Cortex of kidney (tissue), 1 donor: ENCODE measurements at places on chromosomes 6 and 20.

- DNase-seq, result no peak
Measured at GRCh38 chr6:138336221-138336620, 41.5 kb upstream of the SMIM28 start.

- no peak for DNase-seq
Measured at GRCh38 chr20:47352332-47353238, 3.9 kb downstream of the ZMYND8 start.

- no peak for DNase-seq
Measured at GRCh38 chr20:45019762-45020123, 53.4 kb downstream of the STK4 start.

DNA sequence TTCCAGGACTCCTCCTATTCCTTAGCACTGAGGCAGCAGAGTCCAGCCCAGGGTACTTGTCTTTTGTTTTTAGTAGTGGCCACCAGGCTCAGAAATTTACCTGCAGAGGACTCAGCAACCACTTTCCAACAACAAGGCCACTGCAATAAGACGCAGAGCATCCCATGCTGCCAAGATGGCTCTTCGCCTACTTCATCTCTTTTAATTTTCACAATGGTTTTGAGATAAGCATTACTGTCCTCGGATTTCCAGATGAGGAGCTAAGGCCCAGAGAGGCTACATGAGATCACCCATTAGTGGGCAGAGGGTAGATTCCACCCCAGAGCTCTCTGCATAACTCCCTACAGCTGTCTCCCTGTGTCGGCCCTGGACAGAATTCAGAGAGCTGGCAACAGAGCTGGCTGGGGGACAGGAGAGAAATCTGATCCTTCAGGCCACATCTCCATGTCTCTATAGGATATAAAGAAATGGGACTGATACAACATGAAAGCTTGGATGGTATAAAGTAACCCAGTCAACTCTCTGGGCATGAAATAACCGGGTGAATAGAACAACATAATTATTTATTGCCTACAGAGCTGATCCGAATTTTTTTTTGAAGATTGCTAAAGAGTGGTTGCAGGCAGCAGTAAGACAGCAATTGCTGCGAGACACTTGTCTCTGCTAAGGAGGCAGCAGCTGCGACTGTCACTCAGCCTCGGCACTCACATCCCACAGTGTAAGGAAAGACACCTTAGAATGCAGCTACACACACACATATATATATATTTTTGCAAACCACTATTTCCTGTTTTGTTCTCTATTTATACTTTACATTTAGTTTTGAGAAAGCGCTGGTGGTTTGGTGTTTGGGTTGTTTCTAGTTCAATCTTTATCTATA lies 37.2 kb downstream of the SCML4 start:
- DNase-seq, result no peak

- DNase-seq, result no peak
Measured at GRCh38 chr20:20292472-20292871, 75.4 kb upstream of the INSM1 start.

DNA sequence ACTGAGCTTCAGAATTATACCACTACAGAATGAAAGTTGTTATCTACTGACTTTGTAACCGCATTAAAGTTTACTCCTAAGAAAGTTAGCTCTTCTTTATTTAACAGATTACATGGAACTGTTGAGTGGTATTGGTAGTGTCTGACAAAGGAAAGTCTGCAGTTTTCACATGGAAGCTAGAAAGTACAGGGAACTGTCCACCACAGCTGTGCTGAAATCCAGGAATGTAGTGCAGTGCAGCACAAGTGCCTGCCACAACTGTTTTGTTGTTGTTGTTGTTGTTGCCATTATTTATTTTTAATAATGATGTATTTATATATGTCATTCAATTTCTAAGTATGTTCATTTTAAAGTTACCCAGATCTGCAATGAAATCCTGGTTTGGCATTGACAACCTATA lies 464.9 kb downstream of the TBC1D32 start:
- DNase-seq, result no peak

GRCh38 chr6:149871182-149871581 lies 7.0 kb upstream of the LRP11 start:
- DNase-seq, result no peak

DNA sequence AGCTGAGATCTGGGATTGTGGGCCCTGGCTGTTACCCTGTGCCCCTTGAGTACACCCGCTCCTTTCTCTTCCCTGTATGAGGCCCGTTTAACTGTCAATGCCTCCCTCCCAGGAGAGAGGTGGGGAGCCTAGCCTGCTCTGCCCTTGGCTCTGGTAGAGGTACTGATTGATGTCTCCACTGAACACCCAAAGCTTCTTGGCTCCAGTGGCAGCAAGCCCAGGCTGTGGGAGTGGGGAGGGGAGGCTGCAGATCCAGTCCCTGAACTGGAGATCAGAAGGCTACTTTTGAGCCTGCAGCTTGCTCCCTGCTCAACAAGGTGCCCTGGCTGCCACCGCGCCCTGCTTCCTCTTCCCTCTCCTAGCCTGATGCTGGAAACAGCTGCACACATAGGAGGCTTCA lies 7.5 kb downstream of the LRRC73 start:
- no peak for DNase-seq

DNA sequence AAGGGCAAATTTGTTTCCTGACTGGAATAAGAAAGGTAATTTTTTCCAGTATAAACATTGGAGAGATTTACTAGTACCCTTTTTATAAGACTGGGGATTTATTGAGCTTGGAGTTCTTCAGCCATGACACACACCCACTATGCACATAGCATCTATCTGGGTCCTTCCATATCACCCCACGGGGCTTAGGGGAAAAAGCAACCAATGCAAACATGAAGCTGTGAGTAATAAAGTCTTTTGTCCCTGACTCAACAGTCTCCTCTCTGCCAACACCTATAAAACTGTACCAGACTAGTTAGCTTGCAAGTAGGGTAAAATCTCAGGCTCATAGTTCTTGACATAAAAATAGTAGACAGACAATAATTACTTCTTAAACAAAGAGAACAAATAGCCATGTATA lies 23.4 kb downstream of the COL21A1 start:
- no peak for DNase-seq

- DNase-seq, result no peak
Measured at GRCh38 chr6:15515660-15516375, 147.0 kb downstream of the DTNBP1 start.

DNA sequence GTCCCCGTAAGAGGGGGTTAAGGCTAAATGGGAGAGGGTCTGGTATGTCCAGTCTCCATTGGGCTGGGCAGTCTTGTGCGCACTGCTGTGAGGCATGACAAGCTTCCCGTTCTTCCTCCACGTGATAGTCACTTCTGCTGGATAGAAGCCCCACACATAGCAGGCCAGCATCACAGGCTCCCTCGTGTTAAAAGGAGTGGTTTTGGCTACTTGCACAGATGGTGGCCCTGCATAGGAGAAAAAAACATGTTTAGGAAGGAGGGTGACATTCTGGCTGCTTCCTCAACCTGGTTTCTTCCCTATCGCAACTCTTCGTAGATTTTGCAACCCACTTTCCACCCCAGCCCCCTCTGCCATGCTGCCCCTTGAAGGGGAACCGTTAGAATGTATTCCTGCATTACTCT lies 3.6 kb downstream of the HLA-DMB start:
- no peak for DNase-seq

DNA sequence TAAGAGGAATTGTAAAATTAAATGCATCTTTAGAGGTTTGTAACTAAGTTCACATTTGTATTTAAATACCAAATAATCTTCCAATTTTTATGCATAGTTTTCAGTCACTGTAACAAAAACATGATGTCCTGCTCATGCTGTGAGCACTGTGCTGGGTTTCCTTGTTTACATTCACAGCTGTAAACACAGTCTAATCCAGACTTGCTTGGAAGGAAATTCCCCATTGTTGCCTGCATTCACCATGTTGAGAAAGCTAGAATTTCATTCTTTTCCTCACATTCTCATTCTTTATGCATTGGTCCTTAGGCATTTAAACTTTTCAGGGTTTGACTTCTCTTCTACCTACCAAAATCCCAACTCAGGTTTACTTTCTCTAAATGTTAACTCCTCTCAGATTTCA lies 242.0 kb upstream of the TBX18 start:
- no peak for DNase-seq

GRCh38 chr6:143773506-143774150 lies 69.5 kb upstream of the LTV1 start:
- DNase-seq, result no peak

GRCh38 chr6:44485601-44486401 lies 98.3 kb downstream of the CDC5L start:
- DNase-seq, result no peak

DNA sequence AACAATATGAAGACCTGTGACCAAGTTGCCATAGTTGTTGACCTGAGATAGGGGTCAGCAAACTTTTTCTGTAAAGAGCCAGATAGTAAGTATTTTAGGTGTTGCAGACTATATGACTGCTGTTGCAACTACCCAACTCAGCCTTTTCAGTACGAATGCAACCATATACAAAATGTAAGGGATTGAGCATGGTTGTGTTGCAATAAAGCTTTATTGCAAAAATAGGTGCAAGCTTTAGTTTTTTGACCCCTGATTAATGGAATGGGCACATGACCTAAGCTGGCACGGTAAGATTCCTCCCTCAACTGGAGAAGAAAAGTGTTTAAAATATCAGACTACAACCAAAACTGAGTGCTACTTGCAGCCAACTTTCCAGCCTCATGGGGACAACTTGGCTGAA lies 17.3 kb upstream of the EPM2A start:
- no peak for DNase-seq

- no peak for DNase-seq
Measured at GRCh38 chr6:6885521-6886170, 222.1 kb upstream of the RREB1 start.

- DNase-seq, result no peak
Measured at GRCh38 chr20:51456511-51457509, 85.7 kb downstream of the NFATC2 start.

GRCh38 chr20:50442512-50442911 lies 67.7 kb upstream of the PTPN1 start:
- no peak for DNase-seq

DNA sequence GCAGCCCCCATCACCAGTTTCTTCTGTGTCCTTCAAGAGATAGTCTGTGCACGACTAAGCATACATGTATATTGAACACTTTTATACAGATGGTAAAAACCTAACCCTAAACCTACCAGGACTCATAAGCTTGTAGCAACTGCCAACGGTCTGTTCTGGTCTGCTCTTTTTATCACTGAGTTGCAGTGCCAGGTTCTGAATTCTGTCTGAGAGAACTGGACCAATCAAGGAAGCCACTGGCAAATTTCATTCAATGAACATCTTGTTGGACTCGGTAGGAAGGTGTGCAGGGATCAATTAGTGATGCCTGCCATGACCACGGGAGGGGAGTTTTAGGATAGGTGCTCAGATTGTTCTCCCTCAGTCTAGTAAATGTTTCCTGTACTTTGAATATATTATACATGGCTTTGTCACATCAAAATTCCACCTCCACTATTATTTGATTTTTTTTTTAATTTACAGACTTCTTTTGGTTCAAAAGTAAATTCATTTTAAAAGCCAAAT lies 146.8 kb downstream of the EYA2 start:
- no peak for DNase-seq

GRCh38 chr6:15754706-15755079 lies 91.9 kb upstream of the DTNBP1 start:
- no peak for DNase-seq

GRCh38 chr6:160063771-160064413 lies 57.7 kb upstream of the SLC22A1 start:
- no peak for DNase-seq

GRCh38 chr20:62168890-62169435 lies 13.9 kb upstream of the MTG2 start:
- DNase-seq, result no peak

DNA sequence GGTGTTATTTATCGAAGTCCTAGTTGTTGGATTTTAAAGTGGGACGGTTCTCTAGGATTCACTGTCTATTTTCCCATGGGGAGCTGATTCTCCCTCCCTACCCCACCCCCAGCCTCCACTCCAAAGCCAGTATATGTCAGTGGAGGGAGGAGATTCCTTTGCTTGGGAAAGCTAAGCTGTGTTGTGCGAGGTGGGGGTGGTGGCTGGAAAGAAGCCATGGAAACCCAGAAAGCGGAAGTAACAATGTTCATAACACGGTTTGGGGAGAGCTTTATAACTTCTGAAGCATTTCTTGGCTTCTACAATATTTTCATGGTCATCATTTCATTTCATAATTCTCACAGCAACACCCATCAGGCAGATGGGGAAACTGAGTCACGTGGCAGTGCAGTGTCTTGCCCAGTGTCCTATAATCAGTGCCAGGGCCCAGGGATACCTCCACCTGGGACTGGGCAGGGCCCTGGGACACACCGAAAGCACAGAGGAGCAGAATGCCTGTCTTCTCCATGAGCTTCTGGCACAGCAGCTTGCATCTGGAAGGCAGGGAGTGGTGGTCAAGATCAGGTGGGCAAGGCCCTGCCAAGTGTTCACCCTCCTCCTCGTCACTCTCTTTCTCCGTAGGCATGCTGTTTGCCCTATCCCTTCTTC lies 4.5 kb downstream of the SUN5 start:
- no peak for DNase-seq

GRCh38 chr6:70241991-70242420 lies 60.9 kb downstream of the COL9A1 start:
- no peak for DNase-seq

DNA sequence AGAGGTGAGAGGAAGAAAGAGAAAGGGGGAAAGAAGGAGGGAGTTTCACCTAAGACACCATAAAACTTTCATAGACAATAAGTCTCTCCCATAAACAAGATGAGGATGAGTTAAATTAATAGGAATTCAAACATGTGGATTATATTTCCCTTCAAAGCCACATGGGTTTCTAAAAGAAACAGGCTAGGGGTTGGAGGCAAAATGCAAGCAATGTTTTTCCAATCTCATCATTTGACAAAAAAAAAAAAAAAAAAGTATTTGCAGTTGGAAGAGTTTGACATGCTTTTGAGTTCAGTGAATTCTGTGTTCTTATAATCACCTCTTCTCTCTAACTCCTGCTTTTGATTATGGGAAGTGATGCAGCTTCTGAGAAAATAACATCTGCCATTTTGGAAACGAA lies 286.5 kb upstream of the PRND start:
- no peak for DNase-seq

DNA sequence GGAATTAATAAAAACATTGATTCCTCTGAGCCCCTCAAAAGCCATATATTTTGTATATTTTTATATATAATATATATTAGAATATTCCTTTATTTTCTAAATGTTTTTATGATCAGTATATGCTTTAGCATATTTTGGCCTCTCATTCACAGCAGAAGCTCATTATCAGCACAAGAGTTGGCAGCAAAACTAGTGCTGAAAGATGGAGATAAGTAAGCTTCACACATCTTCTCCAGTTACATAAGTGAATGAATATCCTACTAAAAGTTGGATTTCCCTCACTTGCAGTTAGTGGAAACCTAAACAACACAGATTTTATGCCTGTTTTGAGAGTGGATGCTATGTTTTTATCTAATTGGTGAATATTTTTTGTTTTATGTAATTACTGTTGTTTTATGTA lies 1303.8 kb upstream of the ADGRB3 start:
- DNase-seq, result no peak

- DNase-seq, result no peak
Measured at GRCh38 chr20:22977047-22977785, 57.9 kb upstream of the SSTR4 start.

GRCh38 chr6:55668591-55668990 lies 89.6 kb upstream of the HMGCLL1 start:
- DNase-seq, result no peak

GRCh38 chr20:48817367-48818030 lies 10.3 kb downstream of the PREX1 start:
- no peak for DNase-seq
